ENCODE measurements at places on chromosomes 7 and 10.

GRCh38 chr10:16520900-16521299 is 779 bp downstream of the C1QL3 start:
- DNase-seq = no peak

GRCh38 chr7:116407165-116407564 is 92.4 kb upstream of the CAV2 start:
- DNase-seq = no peak

- no peak for DNase-seq
Observed at GRCh38 chr10:69974551-69975155, 78.0 kb upstream of the MACROH2A2 start.

- DNase-seq = no peak
Observed at GRCh38 chr7:16815001-16815400, 10.2 kb upstream of the AGR2 start.

GRCh38 chr7:132072873-132073272 is 503.4 kb downstream of the PLXNA4 start:
- DNase-seq = no peak

DNA sequence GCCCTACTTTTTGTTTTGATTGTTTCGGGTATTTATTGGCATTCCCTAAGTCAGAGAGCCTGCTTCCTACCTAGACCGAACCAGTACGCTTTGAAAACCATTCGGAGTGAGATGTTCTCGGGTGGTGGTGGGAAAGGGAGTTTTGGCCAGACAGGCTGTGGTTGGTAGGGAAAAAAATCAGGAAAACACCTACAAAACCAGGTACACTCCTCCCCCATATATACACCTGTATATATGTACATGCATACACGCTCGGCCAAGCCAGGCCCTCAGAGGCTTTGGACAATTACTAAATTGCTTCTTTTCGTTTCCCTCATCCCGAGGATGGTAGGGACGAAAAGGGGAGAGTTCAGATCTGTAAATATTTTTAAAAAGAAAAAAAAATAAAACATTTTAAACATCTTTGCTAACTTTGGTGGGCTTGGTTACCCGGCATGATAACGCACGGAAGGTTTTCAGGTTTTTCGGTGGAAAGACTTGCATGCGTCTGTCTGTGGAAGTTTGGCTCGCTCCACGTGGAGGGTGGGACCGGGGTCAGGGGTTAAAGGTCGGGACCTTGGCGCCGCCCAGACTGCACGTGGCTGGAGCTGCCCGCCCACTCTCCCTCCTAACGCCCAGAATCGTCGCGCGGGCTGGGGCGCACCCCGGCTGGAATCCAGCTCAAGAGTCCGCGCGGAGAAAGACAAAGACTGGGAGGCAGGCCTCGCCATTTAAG is 2.5 kb downstream of the HMX2 start:
- no peak for DNase-seq

All from HS-27A (cell line).